ENCODE measurements at places on chromosomes 5 and 9.
A peak's percentile ranks its signal among the peaks of the same experiment; 100 is the strongest.

GRCh38 chr9:127258606-127259471, 5.7 kb upstream of the GARNL3 start:
- peak; percentile 53 for DNase-seq

GRCh38 chr9:91775011-91775707, 174.9 kb downstream of the ROR2 start:
- DNase-seq = peak; percentile 55

GRCh38 chr9:89889865-89890264, 285.1 kb downstream of the GADD45G start:
- DNase-seq = no peak

GRCh38 chr9:93642961-93643360, 66.6 kb downstream of the PHF2 start:
- peak; percentile 51 for DNase-seq

- no peak for DNase-seq
Observed at GRCh38 chr5:57334475-57334874, 148.1 kb downstream of the ACTBL2 start.

DNA sequence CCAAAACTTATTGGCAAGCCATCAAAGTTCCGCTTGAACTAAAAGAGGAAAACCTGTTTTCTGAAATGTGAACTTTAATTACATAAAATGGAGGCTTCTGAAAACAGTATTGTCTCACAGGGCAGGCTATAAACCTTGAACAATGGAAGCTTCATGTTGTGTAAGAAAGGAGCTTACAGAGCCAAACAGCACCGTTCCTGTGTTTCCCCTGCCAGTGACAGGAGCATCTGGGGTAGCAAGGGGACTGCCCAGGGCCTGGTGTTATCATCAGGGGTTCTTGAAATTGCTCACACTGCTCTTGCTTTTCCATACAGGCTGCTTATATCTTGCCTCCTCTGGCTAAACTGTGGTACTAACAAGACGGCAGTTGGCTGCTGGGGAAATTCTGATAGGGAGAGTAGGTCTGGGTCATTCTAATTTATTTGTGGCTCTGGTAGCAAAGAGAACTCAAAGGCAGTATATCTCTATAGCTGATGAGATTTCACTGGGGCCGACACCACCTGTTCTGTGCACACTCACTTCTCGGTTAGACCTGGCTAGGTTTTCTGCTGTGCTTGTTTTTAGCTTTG, 40.4 kb downstream of the BASP1 start:
- no peak for DNase-seq

DNA sequence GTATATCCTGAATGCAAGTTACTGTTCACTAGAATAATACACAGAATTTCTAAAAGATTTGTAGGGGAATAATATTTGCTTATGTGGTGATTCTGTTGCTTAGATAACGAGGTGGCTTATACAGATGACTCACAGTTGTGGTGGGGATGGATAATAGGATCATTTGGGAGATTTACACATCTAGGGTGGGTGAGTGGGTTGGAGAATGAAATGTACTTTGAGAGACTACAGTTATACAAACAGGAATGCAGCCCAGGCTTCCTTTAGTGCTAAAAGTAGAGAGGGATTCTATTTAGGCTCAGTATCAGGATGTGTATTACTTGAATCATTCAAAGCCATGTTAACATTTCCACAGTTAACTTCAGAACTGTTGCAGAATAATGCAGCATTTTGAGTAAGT, 1.8 kb downstream of the CTXN3 start:
- peak; percentile 92 for DNase-seq

GRCh38 chr5:133845271-133845670, 123.2 kb downstream of the C5orf15 start:
- no peak for DNase-seq

GRCh38 chr5:178995341-178995690, 196 bp upstream of the GRM6 start:
- no peak for DNase-seq

DNA sequence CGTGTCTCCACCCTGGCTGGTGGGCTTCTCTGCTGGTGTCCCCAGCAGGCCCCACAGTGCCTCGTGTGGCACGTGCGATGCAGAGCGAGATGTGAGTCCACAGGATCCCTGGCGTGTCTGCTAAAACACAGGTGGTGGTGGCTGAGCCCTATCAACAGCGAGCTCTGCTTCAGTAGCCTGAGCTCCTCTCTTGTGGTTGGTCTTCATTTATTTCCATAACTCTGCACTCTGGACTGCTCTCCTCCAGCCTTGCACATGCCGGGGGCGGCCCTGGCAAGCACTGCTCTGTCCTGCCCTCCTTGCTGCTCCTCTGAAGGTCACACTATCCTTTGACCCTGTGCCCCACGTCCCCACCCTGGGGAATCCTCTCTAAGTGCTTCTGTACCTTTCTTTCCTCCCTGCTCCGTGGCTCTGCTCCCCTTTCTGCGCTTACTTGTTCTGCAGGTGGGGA, 59.2 kb downstream of the NSUN2 start:
- no peak for DNase-seq

- DNase-seq = no peak
Observed at GRCh38 chr9:136049491-136050265, 45.4 kb downstream of the NACC2 start.

DNA sequence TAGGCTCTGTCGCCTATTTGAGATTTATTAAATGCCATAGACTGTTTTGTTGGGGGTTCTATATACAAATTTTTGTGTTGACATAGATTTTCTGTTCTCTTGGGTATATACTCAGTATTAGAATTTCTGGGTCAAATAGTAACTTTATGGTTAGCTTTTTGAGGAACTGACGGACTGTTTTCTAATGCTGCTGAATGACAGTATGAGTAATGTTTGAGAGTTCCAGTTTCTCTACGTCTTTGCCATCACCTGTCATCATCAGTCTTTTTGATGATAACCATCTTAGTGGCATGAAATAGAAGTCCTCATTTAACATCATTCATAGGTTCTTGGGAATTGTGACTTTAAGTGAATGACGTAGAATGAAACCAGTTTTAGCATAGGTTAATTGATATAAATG, 60.1 kb downstream of the CCDC171 start:
- no peak for DNase-seq
